ENCODE measurements at places on chromosomes 5 and 9.
A peak's percentile ranks its signal among the peaks of the same experiment; 100 is the strongest.

- peak; percentile 27 for DNase-seq
Observed at GRCh38 chr5:163473635-163474243, 13.3 kb downstream of the HMMR start.

DNA sequence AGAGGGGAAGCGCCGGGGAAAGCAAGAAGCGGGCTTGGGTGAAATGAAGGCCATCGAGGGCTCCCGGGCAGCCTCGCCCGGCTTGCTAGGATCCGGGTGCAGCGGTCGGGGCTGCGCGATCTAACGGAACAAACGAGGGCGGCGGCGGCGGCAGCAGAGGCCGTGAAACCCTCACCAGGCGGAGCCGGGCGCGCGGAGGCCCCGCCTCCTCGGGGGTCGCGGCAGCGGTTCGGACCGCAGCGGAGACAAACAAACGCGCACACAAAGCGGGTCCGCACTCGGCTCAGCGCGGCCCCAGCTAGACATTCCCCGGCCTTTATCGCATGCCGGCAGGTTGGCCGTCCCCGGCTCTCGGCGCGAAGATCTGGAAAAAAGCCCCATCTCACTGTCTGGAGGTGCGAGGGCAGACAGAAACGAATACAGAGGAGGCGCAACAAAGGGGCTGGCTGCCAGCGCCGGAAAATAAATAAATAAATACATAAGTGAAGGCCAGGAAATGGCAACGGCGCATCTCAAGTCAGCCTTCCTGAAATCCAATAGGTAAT, 10.5 kb upstream of the TRIM36 start:
- peak; percentile 14 for DNase-seq

- DNase-seq, result no peak
Observed at GRCh38 chr9:23702311-23702922, 123.6 kb downstream of the ELAVL2 start.

- DNase-seq, result no peak
Observed at GRCh38 chr9:91119142-91119541, 242.6 kb downstream of the AUH start.

DNA sequence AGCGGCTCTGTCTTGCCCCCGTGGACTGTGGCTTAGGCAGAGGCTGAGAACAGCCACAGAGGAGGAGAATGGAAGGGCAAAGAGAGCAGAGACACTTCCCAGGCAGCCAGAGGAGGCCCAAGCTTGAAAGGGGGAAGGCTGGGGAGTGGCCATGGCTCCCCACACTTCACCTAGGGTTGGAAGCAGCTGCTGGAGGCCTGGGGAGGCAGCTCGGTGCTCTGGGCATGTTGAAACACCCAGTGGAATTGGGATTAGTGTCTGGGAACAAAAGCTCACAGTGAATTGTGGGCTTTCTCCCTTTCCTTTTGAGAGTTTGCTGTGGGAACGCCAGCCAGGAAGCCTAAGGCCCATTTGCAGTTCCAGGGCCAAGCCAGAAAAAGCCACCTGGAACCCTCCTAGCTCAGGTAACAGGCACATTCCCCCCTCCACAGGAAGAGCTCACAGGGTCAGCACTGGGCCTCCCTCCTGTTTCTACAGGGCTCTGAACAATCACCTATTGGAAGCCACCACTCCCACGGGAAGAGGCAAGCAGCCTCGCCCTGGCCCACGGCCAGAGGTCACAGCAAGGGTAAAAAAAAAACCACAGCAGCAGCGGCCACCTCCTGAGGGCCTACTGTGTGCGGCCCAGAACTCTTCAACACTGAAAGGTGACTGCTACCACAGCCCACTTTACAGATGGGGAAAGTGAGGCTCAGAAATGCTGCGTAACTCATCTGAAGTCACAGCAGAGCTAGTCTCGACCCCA, 20.2 kb downstream of the EEIG1 start:
- no peak for DNase-seq

GRCh38 chr5:10565785-10566542, 2.1 kb downstream of the ANKRD33B start:
- no peak for DNase-seq

DNA sequence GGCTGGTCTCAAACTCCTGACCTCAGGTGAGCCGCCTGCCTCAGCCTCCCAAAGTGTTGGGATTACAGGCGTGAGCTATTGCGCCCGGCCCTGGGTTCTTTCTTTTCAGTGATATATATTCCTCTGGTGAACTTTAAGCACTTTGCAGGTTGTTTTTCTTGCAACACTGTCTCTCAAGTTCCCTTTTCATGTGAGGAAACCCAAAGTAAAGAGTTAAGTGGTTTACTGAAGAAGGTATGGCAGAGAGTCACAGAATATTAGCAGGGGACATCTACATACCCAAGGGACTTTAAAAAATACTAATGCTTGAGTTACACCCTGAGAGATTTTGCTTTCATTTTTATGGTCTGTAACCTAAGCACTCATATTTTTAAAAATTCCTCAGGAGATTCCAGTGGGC, 6.7 kb upstream of the GAPT start:
- DNase-seq, result no peak

DNA sequence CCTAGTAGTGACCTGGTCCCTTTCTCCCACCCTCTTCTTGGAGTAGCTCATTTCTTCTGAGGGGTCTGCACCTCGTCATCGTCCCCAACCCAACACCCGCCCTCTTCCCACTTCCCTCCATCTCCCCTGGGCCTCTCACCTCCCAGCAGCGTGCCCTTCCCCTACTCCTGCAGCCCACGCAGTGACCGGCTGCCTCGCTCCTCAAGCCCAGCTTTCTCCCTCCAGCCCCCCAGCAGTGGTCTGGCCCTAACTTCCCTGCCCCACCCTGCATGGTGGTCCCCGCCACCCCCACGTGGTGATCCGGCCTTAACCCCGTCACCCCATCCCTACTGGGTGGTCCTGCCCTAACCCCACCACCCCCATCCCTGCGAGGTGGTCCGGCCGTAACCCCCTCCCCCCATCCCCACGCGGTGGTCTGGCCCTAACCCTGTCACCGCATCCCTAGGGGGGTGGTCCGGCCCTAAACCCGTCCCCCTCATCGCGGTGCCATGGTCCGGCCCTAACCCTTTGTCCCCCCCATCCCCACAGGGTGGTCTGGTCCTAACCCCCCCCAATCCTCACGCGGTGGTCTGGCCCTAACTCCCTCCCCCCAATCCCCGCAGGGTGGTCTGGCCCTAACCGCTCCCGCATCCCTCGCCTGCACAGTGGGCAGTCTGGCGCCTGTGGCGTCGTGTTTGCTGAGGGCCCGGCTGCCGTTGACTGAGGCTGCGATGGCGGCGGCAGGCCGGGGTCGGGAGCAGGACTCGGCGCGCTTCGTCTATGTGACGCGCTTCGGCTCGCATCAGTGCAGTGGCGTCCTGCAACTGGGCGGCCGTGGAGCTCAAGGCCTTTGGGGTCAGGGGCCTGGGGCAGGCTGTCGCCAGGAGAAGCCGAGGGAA, at the start of gene C5orf47:
Gene C5orf47, plus strand, starts transcription at position 617 of the 878 bp plus-strand sequence. Its CDS starts 94 bp downstream, at position 711.
- DNase-seq, result no peak

GRCh38 chr9:101514071-101514470, 19.6 kb upstream of the RNF20 start:
- no peak for DNase-seq

GRCh38 chr5:18305288-18305924, 671.1 kb downstream of the TAF11L14 start:
- DNase-seq, result no peak

GRCh38 chr5:21071421-21071820, 1083.4 kb upstream of the CDH18 start:
- DNase-seq, result no peak

GRCh38 chr5:74017112-74017511, 391.1 kb downstream of the ARHGEF28 start:
- DNase-seq, result no peak

- no peak for DNase-seq
Observed at GRCh38 chr9:76534026-76534425, 75.0 kb downstream of the GCNT1 start.

- DNase-seq, result no peak
Observed at GRCh38 chr5:117486261-117486660, 911.6 kb upstream of the SEMA6A start.

- no peak for DNase-seq
Observed at GRCh38 chr9:89436326-89436725, 61.6 kb downstream of the SEMA4D start.

- DNase-seq, result no peak
Observed at GRCh38 chr5:3595006-3595961, at the start of gene IRX1. IRX1 (plus strand) TSS chr5:3595832; CDS start chr5:3596106, 274 bp downstream.

GRCh38 chr9:114559830-114560513, 27.6 kb upstream of the ATP6V1G1 start:
- DNase-seq, result no peak

DNA sequence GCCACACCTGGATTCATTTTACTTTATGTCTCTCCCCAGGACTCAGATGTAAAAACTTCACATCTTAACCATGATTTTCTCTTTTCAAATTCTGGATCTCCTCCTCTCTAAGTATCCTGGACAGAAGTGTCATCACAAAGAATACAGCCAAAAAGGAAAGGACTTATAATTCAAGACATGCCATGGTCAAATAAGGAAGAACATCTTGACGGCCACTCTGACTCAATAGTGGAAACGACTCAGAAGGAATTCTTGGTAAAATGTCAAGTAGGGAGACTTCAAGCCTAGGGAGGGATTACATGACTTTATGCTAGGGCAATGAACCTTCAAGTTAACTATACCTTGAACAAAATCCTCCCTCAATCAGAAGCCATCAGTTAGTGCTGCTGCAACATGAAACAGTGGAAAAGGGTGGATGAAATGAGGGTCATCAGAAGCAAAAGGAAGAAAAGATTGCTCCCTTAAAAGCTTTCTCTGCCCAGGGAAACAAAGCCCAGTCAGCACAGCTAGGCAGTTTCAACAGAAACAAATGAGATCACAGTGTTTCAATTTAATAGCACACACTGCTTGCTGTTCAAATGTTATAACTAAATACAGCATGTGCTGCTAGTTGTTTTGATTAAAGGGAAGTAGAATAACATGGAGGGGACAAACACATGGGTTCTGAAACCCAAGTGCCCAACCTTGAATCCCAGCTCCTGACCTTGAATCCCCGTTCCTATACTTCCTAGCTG, 101.4 kb downstream of the LPAR1 start:
- DNase-seq, result no peak

- no peak for DNase-seq
Observed at GRCh38 chr9:101375546-101375945, 9.3 kb downstream of the BAAT start.

- no peak for DNase-seq
Observed at GRCh38 chr5:39947657-39948056, 522.9 kb upstream of the DAB2 start.

Data from CD4-positive, alpha-beta T cell treated with Interleukin-15 for 4 hours (primary cell).